NCI-H1436 (cell line): ENCODE measurements at places on chromosomes 6 and 20.

DNA sequence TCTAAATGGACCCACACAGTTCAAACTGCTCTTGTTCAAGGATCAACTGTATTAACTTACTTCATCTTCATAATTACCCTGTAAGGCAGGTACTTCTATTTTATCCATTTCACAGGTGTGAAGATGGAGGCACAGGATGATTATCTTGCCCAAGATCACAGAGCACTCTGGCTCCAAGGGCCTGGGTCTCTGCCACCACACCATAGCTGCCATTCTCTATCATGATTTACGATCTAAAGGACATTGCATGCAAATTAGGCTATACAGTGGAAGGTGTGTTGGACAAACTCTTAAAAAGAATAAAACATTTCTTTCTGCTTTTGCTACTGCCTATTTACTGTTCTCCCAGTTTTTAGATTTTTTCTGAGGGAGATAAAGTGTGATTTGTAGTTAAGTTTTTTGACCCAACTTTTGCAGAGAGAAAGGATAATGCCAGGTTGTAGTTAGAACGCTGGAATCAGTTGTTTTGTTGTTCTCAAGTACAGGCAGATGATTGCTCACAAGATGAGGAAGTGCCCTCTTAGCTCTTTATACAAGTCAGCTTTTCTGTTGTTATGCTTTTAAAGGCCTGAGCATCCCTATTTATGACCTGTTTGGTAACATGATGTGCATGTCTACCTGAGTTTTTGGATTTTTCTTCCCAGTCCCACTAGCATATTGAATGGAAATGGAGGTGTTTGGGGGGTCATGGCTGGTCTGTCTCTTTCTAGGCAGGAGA is 247.9 kb downstream of the ZFAND3 start:
- DNase-seq = no peak

DNA sequence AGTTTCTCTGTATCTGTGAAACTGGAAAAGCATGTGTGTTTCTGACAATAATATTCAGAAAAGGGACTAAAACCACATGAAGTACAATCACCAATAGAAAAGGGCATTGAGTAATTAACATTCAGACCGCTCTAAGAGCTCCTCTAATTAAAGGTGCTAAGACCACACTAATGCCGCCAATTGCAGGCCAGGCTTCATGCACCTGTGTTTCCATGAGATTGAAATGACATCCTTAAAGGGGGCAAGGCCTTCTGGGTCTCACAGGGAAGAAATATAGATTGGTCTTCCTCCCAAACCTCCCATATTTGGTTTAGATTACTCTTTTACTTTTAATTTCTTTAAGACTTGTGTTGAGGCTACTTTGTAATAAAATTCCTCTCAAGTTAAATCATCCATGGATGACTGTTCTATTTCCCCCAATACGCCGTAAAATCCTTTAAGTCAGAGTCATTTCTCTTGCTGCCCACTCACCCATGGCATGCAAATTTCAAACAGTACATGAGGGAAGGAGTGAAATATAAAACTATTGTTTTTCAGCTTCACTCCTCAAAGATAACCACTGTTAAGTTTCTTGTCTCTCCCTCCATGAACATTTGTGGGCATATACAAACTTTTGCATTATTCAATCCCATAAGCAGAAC is 110.6 kb downstream of the UBE3D start:
- no peak for DNase-seq

DNA sequence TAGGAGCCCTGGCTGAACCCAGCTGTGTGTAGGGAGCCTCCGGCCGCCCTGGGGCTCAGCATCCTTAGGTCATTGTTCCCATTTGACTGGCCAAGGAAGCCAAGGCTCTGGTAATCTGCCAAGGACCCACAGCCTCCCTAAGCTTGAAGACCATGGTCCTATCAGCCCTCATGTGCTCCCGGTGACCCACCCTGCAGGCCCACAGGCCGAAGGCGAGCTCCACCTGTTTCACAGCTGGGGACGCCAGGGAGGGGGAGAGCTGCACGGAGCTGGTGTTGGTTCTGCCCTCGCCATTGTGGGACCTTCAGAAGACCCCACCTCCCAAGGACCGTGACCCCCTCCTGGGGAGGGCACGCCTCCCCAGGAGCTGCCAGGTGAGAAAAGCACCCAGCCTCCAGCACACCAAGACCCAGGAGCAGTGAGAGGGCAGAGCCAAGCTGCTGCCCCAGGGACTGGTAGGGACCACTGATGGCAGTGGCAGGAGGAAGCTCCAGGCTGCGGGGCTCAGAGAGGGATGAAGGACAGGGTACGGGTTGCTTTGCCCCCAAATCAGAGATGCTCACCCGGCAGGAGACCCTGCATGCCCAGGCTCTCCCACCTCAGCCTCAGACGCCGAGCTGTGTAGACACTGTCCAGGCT is 30.7 kb upstream of the MRGBP start:
- no peak for DNase-seq

DNA sequence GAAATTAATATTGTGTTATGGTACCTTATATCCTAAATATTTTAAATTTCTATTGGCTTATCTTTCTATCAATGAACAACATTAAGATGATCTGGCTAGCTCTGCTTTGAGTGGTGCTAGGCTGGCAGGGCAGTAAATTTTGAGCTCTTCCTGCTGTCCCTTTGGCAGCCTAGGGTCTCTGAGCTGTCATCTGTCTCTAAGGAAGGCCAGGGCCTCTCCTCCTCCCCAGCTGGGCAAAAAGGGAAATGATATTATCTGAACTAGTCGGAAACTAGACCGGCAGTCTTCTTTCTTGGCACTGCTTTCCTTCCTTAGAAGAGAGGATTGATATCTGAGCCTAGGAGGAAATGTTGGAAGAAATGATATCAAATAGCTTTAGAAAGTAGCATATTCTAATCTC is 176.7 kb upstream of the BTBD3 start:
- no peak for DNase-seq

DNA sequence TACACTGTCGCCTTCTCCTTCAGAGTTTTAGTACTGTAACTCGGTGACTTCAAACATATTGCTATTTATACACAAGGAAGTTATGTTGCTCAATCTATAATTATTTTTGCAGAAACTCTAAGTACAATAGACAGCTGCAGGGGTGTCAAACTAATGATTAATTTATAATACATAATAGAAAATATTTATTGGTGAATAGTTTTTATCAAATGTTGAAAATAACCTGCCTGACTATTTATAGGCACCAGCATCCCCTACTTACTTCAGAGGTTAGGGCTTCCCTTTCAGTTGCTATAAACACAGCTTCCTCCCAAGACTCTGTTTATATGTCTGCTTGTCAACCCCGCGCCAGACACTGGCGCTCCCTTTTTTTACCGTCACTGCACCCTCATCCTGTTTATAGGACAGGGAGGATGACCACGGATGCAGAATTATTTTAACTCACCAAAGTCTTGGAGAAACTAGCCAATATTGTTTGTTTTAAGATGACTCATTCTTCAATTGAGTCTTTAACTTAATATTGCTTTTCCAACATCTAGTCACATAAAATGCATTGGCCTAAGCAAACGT is 225.0 kb downstream of the ALDH8A1 start:
- DNase-seq = no peak

DNA sequence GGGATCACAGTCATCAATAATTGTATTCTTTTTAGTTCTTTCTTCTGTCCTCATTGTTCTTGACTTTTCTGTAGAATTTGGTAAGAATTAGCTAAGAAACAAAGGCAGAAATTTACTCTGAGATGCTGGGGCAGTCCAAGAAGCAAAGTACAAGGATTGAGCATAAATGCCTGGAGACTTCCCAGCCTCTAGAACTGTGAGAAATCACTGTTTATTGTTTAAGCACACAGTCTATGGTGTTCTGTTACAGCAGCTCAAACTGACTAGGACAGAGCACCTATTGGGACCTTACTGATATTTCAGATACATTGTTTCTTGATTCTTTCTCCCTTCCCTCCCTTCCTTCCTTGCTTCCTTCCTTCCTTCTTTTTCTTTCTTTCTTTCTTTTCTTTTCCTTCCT is 192.7 kb upstream of the SLC35B3 start:
- no peak for DNase-seq

DNA sequence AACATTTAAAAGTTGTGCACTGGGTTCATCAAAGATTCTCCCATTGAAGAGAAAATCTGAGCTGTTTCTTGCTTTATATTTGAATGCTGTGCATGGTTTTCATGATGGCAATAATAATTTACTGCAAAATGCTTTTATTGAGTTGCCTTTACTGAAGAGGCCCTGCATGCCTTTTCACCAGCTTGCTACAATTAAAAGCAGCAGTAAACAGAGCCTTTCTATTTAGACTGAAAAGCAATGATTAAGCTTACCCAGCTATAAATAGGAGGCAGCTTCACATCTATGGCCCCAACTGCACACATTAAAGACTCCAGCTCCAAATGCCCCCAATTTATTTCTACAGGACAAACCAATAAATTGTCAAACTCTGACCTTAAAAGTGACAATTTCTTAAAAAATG is 70.3 kb downstream of the ANKEF1 start:
- DNase-seq = peak; percentile 33
